Stimulated activated CD4-positive, alpha-beta T cell treated with anti-CD3 and anti-CD28 coated beads, Interleukin-1b, Interleukin-23, amount 100 ng/mL, for 1 hour (primary cell): ENCODE measurements at places on chromosomes 16 and 17.

DNA sequence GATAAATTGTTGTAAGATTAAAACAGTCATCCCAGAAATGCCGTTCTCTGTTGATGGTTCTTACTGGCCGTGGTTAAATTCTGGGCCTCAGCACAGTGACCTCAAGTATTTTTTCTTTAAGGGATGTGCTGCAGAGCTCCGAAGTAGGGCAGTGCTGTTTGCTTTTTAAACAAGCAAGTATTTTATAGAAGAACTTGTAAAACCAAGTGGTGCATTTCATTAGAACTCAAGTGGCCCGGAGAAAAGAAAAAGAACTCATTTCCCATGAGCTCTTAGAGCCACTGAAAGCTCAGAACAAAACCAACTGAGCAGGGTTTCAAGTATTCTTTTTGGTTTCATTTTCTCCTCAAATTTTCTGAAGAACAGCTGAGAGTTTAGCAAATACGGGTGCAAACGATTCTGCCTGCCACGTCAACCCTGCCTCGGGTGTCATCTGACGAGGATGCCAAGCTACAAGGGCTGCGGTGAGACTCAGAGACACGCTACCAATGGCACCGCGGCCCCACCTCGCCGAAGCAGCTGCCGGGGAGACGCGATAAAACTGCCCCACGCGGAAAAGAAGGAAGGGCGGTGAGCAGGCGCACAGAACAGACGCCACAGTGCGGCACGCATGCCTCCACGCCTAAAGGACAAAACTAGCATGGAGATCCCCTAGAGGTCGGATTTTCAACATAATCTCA is 6.3 kb downstream of the LMF1 start:
- peak; percentile 65 for DNase-seq

DNA sequence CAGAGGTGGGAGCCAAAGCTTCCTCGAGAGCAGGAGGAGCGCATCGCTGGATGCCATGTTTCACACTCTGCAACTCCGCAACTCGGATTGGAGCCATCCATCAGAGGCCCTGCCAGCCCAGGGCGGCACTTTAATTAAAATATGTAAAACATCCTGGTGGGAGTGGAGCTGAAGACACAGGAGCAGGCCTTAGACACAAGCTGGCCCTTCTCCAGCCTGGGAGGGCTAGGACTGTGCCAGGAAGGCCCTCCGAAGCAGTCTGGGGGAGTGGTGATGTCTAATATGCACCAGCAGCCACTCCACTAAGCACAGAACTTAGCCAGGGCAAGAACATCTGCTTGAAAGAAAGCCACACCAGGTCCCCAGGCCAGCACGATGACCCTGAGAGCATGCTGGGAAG is 5.8 kb upstream of the CCDC182 start:
- no peak for DNase-seq

- no peak for DNase-seq
Observed at GRCh38 chr17:57668332-57668731, 76.8 kb downstream of the CCDC182 start.

DNA sequence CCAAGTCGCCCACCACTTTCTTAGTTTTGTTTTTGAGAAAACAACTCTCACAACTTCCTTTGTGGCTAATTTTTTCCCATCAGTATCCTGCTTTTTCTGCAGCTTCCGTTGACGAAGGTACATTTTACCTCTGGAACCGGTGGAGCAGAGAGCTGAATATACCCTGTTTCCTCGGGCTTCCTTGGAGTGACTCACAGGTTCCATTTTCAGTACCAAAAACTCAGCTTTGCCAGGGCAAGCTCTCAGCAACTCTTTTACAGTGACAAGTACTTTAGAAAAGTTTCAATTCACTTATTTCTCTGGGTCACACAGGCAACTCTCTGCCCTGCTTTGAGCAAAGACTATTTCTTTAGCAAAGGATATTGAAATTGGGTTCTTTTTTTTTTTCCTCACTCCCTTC is 318.9 kb downstream of the SNX29 start:
- DNase-seq = no peak

DNA sequence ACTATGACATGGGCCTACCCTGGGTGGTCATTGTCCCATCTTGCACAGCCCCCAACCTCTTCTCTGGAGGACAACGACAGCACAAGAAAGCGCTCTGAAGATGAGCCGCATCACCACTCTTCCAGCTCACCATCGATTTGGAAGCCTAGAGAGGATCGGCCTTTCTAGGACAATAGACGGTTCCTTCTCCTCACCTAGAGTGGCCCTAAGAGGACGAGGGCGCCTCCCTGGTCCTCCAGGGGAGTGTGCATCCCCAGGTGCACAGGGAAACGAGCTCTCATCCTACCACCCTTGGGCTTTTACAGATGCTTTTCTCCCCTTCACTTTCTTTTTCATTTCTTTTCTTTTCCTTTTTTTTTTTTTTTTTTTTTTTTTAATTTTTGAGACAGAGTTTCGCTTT is 20.3 kb upstream of the SLC52A1 start:
- DNase-seq = no peak

GRCh38 chr17:7587420-7588151 is 2.3 kb downstream of the SOX15 start:
- no peak for DNase-seq

DNA sequence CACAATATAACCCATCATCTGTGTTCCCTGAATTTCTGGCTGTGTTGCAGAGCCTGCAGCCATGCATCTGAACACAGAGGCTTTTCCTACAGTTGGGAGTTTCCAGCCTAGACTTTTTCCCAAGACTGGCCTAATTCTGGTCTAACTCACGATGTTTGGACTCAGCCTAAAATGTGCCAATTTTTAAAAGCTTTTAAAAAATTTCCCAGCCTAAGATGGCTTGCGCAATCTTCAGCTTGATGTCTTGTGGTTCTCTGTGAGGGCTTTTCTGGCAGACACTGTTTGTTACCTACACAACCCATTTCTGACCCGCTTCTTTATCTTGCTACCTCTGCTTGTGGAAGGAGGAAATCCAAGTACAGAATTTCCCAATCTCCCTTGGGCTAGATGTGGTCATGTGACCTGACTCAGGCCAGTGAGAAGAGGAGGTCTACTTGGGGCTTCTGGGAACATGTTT is 72.7 kb upstream of the GAS7 start:
- DNase-seq = no peak

- DNase-seq = no peak
Observed at GRCh38 chr17:7915179-7915610, 894 bp downstream of the RNF227 start.

GRCh38 chr17:81556863-81557262 is 4.7 kb upstream of the FAAP100 start:
- no peak for DNase-seq

DNA sequence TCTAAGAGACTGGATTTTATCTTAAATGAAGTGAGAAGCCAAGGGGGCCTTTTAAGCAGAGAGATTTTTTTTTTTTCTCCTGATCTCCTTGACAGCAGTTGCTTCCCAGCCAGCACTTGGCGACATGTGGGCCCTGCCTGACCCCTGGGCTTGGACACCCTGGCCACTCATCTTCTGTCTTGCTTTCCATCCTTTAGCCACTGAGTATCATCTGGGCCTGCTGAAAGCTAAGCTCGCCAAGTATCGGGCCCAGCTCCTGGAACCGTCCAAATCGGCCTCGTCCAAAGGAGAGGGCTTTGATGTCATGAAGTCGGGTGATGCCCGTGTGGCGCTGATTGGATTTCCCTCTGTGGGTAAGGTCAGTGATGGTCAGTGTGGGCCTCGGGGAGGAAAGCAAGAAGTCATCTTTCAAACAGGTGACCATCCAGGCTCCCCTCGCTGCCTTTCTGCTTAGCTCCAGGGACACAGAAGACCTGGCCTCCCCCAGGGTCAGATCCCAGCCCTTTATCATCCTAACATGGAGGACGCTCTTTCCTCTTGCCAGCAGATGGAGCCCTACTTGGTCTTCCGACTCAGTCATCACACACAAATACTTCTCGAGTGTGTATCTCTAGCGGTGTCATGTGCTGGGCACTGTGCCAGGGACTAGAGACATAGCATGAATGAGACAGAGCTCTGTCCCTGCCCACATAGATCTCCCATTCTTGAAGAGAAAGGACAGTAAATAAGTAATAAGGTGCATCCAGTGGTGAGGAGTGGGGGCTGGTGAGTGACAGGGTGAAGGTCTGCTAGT is 6.1 kb downstream of the DRG2 start:
- DNase-seq = no peak

GRCh38 chr17:28187931-28188330 is 131.1 kb upstream of the TMEM97 start:
- DNase-seq = no peak

DNA sequence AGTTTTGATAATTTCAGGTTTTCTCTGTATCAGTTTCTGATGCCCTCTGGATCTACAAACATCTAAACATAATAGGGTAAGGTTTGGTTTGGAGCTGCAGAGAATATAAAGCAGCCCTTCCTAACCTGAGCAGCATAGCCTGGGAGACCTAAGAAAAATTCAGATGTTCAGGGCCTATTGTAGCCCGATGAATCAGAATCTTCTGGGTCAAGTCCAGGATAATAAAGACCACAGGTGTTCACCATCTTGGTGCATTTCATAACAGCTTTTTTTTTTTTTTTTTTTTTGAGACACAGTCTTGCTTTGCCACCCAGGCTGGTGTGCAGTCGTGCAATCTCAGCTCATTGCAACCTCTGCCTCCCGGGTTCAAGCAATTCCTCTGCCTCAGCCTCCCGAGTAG is 19.7 kb upstream of the ARHGAP17 start:
- DNase-seq = no peak

DNA sequence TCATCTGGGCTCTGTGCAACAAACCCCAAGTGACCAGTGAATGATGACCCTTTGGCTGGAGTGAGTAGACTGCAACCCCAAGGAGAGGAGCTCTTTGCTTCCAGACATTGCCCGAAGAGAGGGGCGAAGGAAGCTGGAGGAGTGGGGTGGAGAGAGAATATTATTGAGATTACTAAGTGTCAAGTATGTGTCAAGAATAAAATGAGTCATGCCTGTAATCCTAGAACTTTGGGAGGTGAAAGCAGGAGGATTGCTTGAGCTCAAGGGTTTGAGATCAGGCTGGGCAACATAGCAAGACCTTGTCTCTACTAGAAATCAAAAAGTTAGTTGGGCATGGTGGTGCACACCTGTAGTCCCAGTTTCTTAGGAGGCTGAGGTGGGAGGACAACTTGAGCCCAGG is 142.0 kb upstream of the CCL2 start:
- DNase-seq = no peak

- DNase-seq = no peak
Observed at GRCh38 chr17:45906237-45906636, 11.9 kb downstream of the MAPT start.

DNA sequence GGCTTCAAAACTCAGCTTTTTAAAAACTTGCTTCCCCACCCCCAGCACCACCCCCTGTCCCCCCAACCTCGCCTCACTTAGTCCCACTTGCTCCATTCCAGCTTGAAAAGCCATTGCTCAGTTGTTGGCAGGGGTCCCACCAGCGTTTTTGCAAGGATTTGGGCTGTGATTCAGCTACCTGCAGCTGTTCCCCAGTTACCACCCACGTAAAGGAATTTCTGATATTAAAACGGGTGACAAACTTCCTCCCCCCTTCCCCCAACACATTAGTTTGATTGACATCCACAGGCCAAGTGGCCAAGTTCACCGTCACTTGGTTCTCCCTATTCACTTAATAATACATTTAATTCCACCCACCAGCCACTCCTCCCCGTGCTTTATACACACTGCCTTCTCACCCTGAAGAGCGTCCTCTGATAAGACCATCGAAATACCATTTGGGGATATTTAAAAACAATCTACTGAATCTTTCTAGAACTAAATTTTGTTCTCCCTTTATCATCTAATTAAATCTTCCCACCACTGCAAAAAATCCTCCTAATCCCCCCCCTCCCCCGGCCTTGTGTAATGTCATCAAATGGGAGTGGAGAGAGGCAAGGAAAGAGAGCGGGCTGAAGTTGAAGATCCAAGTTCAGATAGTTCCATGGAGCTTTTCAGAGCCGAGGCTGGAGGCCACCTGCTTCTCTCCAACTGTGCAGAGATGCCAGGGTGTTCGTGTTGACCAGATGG is 55.1 kb downstream of the SOX9 start:
- no peak for DNase-seq

DNA sequence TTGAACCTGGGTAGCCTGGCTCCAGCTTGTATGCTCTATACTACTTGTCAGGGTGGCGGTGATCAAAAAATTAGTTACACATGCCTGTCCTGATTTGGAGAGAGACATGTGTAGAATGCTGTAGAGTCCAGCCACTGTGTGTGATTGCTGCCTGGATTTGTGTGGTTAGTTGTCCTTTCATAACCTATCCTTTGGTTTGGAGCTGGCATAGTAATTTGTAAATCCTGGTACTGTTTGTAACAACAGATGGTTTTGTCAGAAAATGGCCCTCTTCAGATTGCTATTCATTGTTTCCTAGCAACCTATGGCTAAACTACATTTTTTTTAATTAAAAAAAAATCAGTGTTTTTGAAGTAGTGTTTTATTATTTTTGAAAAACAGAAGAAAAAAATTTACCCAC is 30.5 kb downstream of the ETV4 start:
- DNase-seq = no peak

GRCh38 chr17:27352448-27353032 is 58.6 kb downstream of the WSB1 start:
- DNase-seq = no peak

DNA sequence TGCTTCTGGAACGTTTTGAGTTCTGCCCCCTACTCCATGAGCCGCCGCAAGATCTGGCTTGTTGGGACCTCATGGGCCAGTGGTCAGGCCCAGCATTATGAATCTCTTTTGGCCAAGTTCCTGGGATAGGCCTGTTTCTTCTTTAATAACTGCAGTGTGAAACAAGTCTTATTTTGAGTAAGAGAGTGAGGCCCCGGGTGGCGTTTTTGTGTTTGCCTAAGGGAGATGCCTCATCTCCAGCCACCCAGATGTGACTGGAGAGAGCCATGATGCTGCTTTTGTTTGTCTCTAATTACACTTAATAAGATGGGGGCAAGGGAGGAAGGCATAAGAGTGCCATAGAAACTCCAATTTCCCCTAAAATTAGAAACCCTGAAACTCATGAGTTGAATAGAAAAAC is 39.8 kb downstream of the KSR1 start:
- DNase-seq = no peak

DNA sequence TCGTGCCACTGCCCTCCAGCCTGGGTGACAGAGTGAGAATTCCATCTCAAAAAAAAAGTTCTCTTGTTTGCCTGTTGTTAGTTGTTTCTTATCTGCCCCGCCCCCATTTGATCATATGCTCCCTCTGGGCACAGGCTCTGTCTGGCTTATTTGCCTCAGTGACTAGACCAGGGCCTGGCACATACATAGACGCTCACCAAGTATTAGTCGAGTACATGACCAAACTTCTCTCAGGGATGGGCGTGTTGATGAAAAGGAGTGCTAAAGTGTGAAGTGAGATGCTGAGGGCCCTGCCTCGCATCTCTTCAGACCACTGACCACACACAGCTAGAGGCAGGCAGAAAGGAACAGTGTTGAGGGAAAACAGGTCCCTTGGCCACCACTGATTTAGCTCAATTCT is 3.3 kb upstream of the HELZ start:
- no peak for DNase-seq

- DNase-seq = no peak
Observed at GRCh38 chr17:65173284-65173793, 36.2 kb downstream of the RGS9 start.

GRCh38 chr17:74862108-74862901 is 2.6 kb upstream of the GRIN2C start:
- peak; percentile 62 for DNase-seq

- no peak for DNase-seq
Observed at GRCh38 chr17:17066021-17066420, 23.8 kb downstream of the MPRIP start.
